T-helper 2 cell (primary cell): ENCODE measurements at places on chromosomes 7 and 10.

GRCh38 chr7:156858523-156858922 is 34.5 kb downstream of the LMBR1 start:
- no peak for DNase-seq

- no peak for DNase-seq
These were observed 51.6 kb downstream of the SMKR1 start for GRCh38 chr7:129553899-129554461.

DNA sequence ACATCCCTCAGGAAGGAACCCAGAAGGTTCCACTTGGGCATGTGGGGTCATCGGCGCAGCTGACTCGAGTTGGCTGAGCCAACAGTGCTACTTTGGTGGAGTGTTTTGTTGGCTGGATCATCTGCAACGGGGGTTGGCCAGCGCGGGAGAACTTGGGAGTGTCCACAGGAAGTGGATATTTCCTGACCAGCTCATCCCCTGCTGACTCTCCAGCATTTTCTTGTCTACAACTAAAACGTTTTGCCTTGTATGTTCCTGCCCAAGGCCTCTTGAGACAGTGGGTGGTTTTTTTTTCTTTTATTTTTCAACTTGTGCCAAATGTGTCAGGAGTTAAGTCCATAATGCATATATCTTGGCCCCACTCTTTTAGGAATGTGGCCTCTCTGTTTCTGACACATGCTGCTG is 208.6 kb downstream of the ZNF365 start:
- DNase-seq = no peak

DNA sequence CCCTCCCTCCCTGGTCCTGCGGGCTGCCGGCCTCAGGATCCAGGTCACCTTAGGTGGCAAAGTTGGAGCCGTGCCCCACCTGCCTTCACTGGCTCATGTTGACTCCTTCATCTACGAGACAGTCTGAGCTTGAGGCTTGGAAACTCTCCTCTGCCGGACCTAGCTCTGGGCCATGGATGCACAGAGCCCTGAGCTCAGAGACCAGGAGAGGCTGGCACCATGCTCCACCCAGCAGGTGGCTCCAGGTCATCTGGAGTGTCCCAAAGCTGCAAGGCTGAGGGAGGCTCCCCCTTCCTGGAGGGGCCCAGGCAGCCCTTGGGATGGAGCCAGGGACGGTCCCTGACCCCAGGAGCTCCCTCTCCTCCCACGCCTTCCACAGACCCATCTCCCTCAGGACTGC is 81.3 kb downstream of the PDGFA start:
- no peak for DNase-seq

- DNase-seq = no peak
These were observed 3.0 kb downstream of the VOPP1 start for GRCh38 chr7:55569269-55569663.

- DNase-seq = no peak
These were observed 750.7 kb downstream of the SUGCT start for GRCh38 chr7:40885503-40885902.
